ENCODE measurements at places on chromosomes 16 and 17. TPM values are rescaled to one million over a fixed set of nuclear protein-coding genes. Genes with fewer than 3 reads are reported as not detected.

- H3K27ac ChIP-seq: no peak overlapping the region
- no peaks in the 10 kb centered on the region for H3K27me3 ChIP-seq
- no peak for DNase-seq
These were observed 531.2 kb downstream of the KIF2B start for GRCh38 chr17:54353789-54354525.

MLKL gene
- 35.5 TPM for total RNA-seq

NT5C3B gene
- total RNA-seq: 28.2 TPM

DNA sequence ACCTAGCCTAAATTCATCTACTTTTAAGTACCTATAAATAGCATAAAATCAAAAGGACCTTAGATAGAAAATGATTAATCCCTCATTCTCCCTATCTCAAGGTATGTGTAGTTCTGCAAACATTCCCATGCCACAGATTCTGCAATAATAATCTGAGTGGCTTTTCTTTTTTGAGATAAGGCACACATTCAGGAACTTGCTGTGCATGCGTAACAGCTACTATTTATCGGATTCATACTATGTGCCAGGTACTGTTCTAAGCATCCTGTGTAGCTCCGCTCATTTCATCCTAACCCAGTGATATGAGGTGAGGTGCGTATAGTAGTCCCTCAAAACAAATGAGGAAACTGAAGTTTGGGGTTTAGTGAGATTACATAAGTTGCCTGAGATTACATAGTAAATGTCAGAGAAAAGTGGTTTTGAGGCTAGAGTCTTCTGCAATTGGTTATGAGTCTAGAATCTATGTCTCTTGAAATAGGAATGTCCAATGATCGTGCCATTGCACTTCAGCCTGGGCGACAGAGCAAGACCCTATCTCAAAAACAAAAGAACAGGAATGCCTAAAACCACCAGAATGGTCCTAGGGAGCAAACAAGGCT is 2.0 kb upstream of the ZNF263 start:
- H3K4me3 ChIP-seq: peak overlapping the region; percentile 40
- H3K4me1 ChIP-seq: peaks cover 35% of the 10 kb centered on the region
- H3K27ac ChIP-seq: no peak overlapping the region
- peaks cover 30% of the 10 kb centered on the region for H3K36me3 ChIP-seq

DNA sequence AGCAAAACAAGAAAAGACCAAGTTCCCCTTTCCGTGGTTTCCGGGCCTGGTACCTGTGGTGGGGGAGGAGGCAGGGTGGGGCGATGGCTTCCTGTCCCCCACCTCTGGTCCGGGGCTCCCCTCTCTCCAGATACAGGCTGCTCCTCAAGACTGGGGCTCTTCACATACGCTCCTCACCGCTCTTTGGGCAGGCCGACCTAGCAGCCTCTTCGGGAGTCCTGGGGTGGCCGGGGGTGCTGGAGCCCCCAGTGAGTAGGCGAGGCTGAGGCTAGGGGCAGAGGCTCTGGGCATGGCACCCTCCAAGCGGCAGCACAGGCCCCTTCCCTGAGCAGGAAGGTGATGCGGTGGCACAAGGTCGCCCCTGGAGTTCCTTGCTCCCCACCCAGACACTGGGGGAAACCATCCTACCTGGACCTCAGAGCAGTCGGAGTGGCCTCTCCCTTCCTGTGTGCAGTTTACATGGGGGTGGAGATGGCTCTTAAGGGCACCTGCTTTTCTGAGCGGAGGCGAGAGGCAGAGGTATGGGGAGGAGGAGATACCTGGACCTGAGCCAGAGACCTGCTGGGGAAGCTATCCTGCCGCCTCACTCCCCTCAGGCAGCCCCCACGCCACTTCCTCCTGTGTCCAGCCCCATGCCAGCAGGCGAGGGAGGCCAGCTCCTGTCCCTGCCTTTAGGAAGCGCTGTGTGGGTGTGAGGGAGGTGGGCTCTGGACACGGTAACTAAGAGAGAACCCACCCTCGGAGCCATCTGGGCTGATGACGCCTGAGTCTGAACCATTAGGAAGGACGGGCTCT is 891 bp downstream of the CORO1A start:
- H3K4me3 ChIP-seq: peak overlapping the region; percentile 100
- peak overlapping the region; percentile 100 for H3K27ac ChIP-seq
- peaks cover 43% of the 10 kb centered on the region for H3K36me3 ChIP-seq
- H3K4me1 ChIP-seq: peaks cover 30% of the 10 kb centered on the region
- no peaks in the 10 kb centered on the region for H3K27me3 ChIP-seq

GRCh38 chr17:56781906-56782305 is 51.8 kb downstream of the C17orf67 start:
- H3K36me3 ChIP-seq: peaks cover 5% of the 10 kb centered on the region
- no peak overlapping the region for H3K4me3 ChIP-seq
- peaks cover 36% of the 10 kb centered on the region for H3K4me1 ChIP-seq
- H3K27ac ChIP-seq: no peak overlapping the region

GRCh38 chr16:27398894-27399853 is 2.8 kb upstream of the IL21R start:
- no peaks in the 10 kb centered on the region for H3K27me3 ChIP-seq
- no peak overlapping the region for H3K4me3 ChIP-seq
- H3K36me3 ChIP-seq: peaks cover 24% of the 10 kb centered on the region
- DNase-seq: peak; percentile 39
- peaks cover 51% of the 10 kb centered on the region for H3K4me1 ChIP-seq

GRCh38 chr17:8121681-8122421 is 2.1 kb downstream of the HES7 start:
- peaks cover 47% of the 10 kb centered on the region for H3K27me3 ChIP-seq
- no peak overlapping the region for H3K27ac ChIP-seq
- DNase-seq: peak; percentile 79
- H3K4me1 ChIP-seq: peaks cover 72% of the 10 kb centered on the region
- peak overlapping the region; percentile 95 for H3K4me3 ChIP-seq
- H3K36me3 ChIP-seq: no peaks in the 10 kb centered on the region

- DNase-seq: no peak
- no peaks in the 10 kb centered on the region for H3K4me1 ChIP-seq
- H3K27ac ChIP-seq: no peak overlapping the region
- H3K36me3 ChIP-seq: no peaks in the 10 kb centered on the region
- no peak overlapping the region for H3K4me3 ChIP-seq
These were observed 115.4 kb upstream of the GNAO1 start for GRCh38 chr16:56075732-56076388.

GRCh38 chr16:8953064-8953463 is 10.6 kb downstream of the USP7 start:
- H3K36me3 ChIP-seq: peaks cover 2% of the 10 kb centered on the region
- no peak overlapping the region for H3K27ac ChIP-seq
- no peaks in the 10 kb centered on the region for H3K27me3 ChIP-seq

- no peaks in the 10 kb centered on the region for H3K36me3 ChIP-seq
- peaks cover 12% of the 10 kb centered on the region for H3K27me3 ChIP-seq
- no peak overlapping the region for H3K4me3 ChIP-seq
- no peak for DNase-seq
- H3K27ac ChIP-seq: no peak overlapping the region
These were observed 53.3 kb upstream of the KSR1 start for GRCh38 chr17:27402943-27403342.

GRCh38 chr17:49290690-49291359 is 60.2 kb upstream of the PHOSPHO1 start:
- no peaks in the 10 kb centered on the region for H3K27me3 ChIP-seq
- H3K27ac ChIP-seq: no peak overlapping the region
- peaks cover 5% of the 10 kb centered on the region for H3K36me3 ChIP-seq
- H3K4me3 ChIP-seq: no peak overlapping the region

- peaks cover 30% of the 10 kb centered on the region for H3K4me1 ChIP-seq
- DNase-seq: peak; percentile 46
- H3K27ac ChIP-seq: no peak overlapping the region
- no peaks in the 10 kb centered on the region for H3K27me3 ChIP-seq
- H3K4me3 ChIP-seq: no peak overlapping the region
- H3K36me3 ChIP-seq: peaks cover 47% of the 10 kb centered on the region
These were observed 83.6 kb downstream of the C17orf58 start for GRCh38 chr17:67912656-67913055.

KCNAB3 gene
- total RNA-seq: 6.6 TPM

- no peaks in the 10 kb centered on the region for H3K27me3 ChIP-seq
- H3K4me3 ChIP-seq: peak within 1 kb of the TSS; percentile 93
- peaks cover 20% of the 10 kb centered on the region for H3K4me1 ChIP-seq
- DNase-seq: peak; percentile 86
- H3K27ac ChIP-seq: peak within 1 kb of the TSS; percentile 75
- H3K36me3 ChIP-seq: peaks cover 15% of the 10 kb centered on the region
These were observed at the start of gene CD7 for GRCh38 chr17:82317394-82318168. Gene CD7, minus strand, starts transcription at chr17:82317608. Its CDS starts 113 bp downstream, at chr17:82317495.

- no peak overlapping the region for H3K4me3 ChIP-seq
- H3K27ac ChIP-seq: no peak overlapping the region
- DNase-seq: no peak
- no peaks in the 10 kb centered on the region for H3K4me1 ChIP-seq
- peaks cover 14% of the 10 kb centered on the region for H3K27me3 ChIP-seq
These were observed 557 bp upstream of the CX3CL1 start for GRCh38 chr16:57371494-57372371.

Measured in activated CD8-positive, alpha-beta memory T cell treated with anti-CD3 and anti-CD28 coated beads, Interleukin-2, amount 10 ng/mL, durations not matched to agents 7 days and 5 days (primary cell).